ENCODE measurements at places on chromosomes 12 and 14. TPM values are rescaled to one million over a fixed set of nuclear protein-coding genes. Genes with fewer than 3 reads are reported as not detected.
A peak's percentile ranks its signal among the peaks of the same experiment; 100 is the strongest.

DNA sequence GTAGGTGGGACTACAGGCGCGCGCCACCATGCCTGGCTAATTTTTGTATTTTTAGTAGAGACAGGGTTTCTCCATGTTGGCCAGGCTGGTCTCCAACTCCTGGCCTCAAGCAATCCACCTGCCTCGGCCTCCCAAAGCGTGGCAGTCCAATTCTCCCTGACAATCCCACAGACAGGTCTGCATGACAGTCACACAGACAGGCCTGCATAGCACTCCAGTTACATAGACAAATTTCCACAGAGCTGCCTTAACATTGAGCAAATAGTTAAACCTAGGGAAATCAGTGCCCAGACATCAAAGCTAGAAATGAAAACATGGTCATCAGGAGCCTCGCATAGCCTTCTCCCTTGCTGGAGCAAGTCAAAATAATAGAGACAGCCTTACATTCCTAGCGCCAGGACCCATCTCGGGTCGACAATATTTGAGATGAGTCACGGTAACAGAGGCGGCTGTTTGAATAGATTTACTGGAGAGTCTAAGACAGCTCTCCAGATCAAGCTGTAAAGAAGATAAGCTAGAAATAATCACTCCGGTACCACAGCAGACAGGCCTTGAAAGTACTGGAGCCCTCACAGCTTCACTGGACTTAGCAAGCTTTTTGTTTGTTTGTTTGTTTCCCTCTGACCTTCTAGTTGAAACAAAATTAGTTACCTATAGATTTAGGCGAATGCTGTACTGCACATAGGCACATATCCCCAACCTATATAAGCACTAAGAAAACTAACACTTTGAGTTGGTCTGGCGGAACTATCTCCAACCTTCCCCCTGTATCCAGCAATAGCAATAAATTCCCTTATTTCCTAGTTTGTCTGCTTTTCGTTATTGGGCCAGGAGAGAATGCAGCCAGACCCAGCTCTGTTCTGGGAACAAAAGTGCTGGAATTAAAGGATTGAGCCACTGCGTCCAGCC lies 23.8 kb upstream of the PYROXD1 start:
- no peaks in the 10 kb centered on the region for H3K36me3 ChIP-seq
- no peak for DNase-seq
- peaks cover 14% of the 10 kb centered on the region for H3K27me3 ChIP-seq
- H3K27ac ChIP-seq, result no peak overlapping the region
- no peaks in the 10 kb centered on the region for H3K4me1 ChIP-seq
- H3K4me3 ChIP-seq, result no peak overlapping the region

DNA sequence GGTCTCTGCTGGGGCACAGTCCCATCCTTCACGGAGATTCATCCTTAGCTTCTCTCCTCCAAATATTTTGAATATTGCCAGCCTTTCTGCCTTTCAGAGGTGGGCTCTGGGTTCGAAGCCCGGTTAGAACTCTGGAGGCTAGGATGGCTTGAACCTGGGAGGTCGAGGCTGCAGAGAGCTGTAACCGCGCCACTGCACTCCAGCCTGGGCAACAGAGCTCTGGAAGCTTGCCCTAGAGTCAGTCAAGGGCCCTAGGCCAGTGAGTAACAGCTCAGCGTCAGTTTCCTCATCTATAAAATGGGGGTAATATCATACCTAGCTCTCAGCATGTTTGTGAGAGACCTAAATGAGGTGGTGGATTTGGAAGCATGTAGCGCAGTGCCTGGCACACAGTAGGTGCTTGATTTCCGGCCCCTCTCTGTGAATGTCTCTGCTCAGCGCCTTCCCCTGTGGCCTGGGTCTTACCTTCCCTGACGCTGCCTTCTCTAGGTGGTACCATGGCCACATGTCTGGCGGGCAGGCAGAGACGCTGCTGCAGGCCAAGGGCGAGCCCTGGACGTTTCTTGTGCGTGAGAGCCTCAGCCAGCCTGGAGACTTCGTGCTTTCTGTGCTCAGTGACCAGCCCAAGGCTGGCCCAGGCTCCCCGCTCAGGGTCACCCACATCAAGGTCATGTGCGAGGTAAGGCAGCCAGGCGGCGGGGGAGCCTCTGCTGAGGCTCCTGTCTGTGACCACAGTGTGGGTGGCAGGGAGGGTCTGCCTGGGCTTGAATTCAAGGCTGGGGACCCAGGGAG lies 3.4 kb downstream of the PTPN6 start:
- no peaks in the 10 kb centered on the region for H3K27me3 ChIP-seq
- H3K27ac ChIP-seq, result peak overlapping the region; percentile 93
- H3K4me1 ChIP-seq, result peaks cover 64% of the 10 kb centered on the region
- peak overlapping the region; percentile 95 for H3K4me3 ChIP-seq
- peaks cover 82% of the 10 kb centered on the region for H3K36me3 ChIP-seq
- DNase-seq, result no peak

DNA sequence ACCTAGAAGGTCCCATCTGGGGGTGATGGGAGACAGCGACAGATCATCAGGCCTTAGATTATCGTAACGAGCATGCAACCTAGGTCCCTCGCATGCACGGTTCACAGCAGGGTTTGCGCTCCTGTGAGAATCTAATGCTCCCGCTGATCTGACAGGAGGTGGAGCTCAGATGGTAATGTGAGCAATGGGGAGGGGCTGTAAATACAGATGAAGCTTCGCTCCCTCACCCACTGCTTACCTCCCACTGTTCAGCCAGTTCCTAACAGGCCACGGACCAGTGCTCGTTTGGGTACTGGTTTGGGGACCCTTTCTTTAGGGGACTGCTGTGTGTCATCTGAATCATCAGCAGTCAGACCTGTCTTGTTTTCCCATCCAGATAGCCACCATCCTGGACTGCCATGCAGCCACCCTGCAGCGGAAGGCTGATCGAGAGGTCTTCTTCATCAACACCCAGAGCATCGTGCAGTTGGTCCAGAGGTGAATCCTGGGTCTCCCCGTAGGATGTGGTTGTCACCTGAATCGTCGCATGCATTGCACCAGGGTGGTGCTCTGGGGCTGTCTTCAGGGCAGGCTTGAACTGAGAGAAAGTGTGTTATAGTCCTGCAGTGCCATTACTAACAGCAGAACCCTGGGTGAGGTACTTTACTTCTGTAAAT lies 96.2 kb downstream of the ACACB start:
- H3K27ac ChIP-seq, result no peak overlapping the region
- H3K4me3 ChIP-seq, result no peak overlapping the region
- no peaks in the 10 kb centered on the region for H3K27me3 ChIP-seq
- peaks cover 3% of the 10 kb centered on the region for H3K36me3 ChIP-seq

SOAT2 gene
- 6.7 TPM for total RNA-seq

GRCh38 chr12:553216-554000 lies 93.7 kb downstream of the B4GALNT3 start:
- H3K4me3 ChIP-seq, result peak overlapping the region; percentile 85
- H3K27me3 ChIP-seq, result no peaks in the 10 kb centered on the region
- H3K36me3 ChIP-seq, result peaks cover 6% of the 10 kb centered on the region
- H3K4me1 ChIP-seq, result peaks cover 42% of the 10 kb centered on the region
- peak; percentile 70 for DNase-seq

NRXN3 gene
- not detected for total RNA-seq

DNA sequence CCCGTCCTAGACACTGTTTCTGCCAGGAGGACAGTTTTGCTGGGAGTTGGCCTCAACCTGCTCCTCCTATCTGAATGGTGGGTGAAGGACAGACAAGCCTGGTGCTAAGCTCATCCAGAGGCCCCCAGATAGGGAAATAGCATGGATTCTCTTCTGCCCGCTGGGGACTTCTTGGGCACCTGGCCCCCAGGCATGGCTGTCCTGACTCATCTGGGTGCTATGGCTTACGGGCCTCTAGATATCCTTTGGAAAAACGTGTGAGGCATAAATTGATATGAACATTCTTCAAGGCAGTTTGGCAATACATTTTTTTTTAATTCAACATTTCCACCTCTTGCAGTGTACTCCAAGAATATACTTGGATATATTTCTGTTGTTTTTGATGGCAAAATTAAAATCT lies 8.6 kb downstream of the TECPR2 start:
- H3K4me1 ChIP-seq, result peaks cover 41% of the 10 kb centered on the region
- H3K36me3 ChIP-seq, result no peaks in the 10 kb centered on the region
- no peak for DNase-seq
- no peaks in the 10 kb centered on the region for H3K27me3 ChIP-seq
- H3K4me3 ChIP-seq, result no peak overlapping the region
- no peak overlapping the region for H3K27ac ChIP-seq

All from activated CD8-positive, alpha-beta T cell treated with anti-CD3 and anti-CD28 coated beads for 36 hours (primary cell).